ENCODE measurements at places on chromosomes 3 and 15.

GRCh38 chr3:69385723-69386555 is at the start of gene FRMD4B:
Gene FRMD4B, minus strand, starts transcription at chr3:69386088. Its CDS starts 99 bp downstream, at chr3:69385989.
- peaks cover 19% of the 10 kb centered on the region for H3K4me1 ChIP-seq
- no peak within 1 kb of the TSS for H3K27ac ChIP-seq
- H3K36me3 ChIP-seq = no peaks in the 10 kb centered on the region
- DNase-seq = peak; percentile 1
- H3K4me3 ChIP-seq = peak within 1 kb of the TSS; percentile 53
- peaks cover 22% of the 10 kb centered on the region for H3K27me3 ChIP-seq

GRCh38 chr3:109597444-109597843 is 260.1 kb upstream of the DPPA4 start:
- no peak overlapping the region for H3K4me3 ChIP-seq
- H3K27me3 ChIP-seq = no peaks in the 10 kb centered on the region
- peaks cover 4% of the 10 kb centered on the region for H3K36me3 ChIP-seq
- DNase-seq = no peak
- no peak overlapping the region for H3K27ac ChIP-seq
- H3K4me1 ChIP-seq = no peaks in the 10 kb centered on the region

- no peaks in the 10 kb centered on the region for H3K4me1 ChIP-seq
- H3K27me3 ChIP-seq = no peaks in the 10 kb centered on the region
- no peak overlapping the region for H3K4me3 ChIP-seq
- no peaks in the 10 kb centered on the region for H3K36me3 ChIP-seq
- no peak for DNase-seq
Measured at GRCh38 chr3:622314-622713, 425.8 kb downstream of the CHL1 start.

GRCh38 chr15:59115047-59115446 is 10.1 kb downstream of the CCNB2 start:
- no peaks in the 10 kb centered on the region for H3K27me3 ChIP-seq
- no peak for DNase-seq
- no peaks in the 10 kb centered on the region for H3K36me3 ChIP-seq
- H3K27ac ChIP-seq = peak overlapping the region; percentile 58
- H3K4me1 ChIP-seq = peaks cover 5% of the 10 kb centered on the region
- no peak overlapping the region for H3K4me3 ChIP-seq

GRCh38 chr3:27657871-27658270 is 64.3 kb downstream of the EOMES start:
- H3K27me3 ChIP-seq = peaks cover 9% of the 10 kb centered on the region
- DNase-seq = no peak
- no peaks in the 10 kb centered on the region for H3K4me1 ChIP-seq
- no peak overlapping the region for H3K27ac ChIP-seq
- no peak overlapping the region for H3K4me3 ChIP-seq
- no peaks in the 10 kb centered on the region for H3K36me3 ChIP-seq

DNA sequence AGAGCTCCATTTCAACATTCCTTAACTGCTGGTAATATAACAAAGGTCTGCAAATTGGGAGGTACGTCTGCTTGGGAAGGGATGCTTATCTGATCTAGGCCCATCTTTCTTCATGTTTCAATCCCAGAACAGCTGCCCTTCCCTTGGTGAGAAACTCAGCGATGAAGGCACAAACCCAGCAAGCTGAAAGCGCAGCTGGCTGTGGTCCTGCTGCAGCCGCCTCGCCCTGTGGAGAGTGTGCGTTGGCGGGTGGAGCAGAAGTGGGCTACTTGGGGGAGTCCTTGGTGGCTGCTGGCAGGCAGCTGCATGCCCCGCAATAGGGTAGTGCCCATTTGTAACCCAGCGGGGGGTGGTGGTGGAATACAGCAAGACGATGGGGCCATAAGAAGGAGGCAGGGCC is 160.6 kb upstream of the WNT5A start:
- no peak for DNase-seq
- peaks cover 5% of the 10 kb centered on the region for H3K27me3 ChIP-seq
- no peak overlapping the region for H3K27ac ChIP-seq
- no peaks in the 10 kb centered on the region for H3K36me3 ChIP-seq
- no peaks in the 10 kb centered on the region for H3K4me1 ChIP-seq
- H3K4me3 ChIP-seq = no peak overlapping the region

Measured in naive B cell (primary cell).